ENCODE measurements at places on chromosomes 7 and 10.

GRCh38 chr7:148830897-148831692 lies 53.0 kb downstream of the EZH2 start:
- DNase-seq, result no peak

DNA sequence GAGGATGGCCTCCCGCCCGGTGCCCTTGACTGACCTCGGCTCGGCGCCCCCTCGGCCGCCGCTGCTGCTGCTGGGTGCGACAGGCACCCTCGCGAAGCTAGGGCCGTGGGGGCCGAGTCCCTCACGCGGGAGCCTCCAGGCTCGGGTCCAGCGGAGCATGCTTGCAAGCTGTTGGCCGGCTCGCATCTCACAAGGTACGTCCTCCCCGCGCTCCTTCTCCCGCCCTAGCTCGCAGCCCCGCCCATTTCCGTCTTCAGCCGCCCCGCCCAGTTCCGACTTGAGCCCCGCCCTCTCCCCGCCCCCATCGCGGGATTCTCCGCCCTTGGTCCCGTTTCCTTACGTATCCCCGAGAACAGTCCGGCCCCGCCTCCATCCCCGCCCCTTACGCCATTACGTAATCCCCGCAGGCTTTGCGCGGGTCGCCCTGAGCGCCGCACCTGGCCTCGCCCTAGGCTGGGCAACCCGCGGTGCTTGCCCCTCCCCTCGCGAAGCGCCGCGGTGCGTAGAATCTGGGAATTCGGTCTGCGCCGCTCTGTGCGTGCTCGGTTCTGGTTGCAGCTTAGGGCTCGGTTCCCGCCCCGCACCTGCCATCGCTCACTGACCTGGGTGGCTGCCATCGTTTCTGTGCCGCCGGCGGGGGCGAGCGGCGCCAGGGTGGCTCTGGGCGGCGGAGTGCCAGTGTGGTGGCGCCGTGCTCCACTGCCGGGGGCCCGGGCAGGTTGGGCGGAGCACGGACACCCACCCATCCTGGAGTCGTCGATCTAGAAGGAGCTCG lies at the start of gene ABHD11:
ABHD11 (minus strand) TSS at position 191 of the 775 bp plus-strand sequence; CDS start at position 159, 32 bp downstream.
- peak; percentile 82 for DNase-seq

- DNase-seq, result no peak
Observed at GRCh38 chr7:11486271-11486670, 345.7 kb downstream of the THSD7A start.

DNA sequence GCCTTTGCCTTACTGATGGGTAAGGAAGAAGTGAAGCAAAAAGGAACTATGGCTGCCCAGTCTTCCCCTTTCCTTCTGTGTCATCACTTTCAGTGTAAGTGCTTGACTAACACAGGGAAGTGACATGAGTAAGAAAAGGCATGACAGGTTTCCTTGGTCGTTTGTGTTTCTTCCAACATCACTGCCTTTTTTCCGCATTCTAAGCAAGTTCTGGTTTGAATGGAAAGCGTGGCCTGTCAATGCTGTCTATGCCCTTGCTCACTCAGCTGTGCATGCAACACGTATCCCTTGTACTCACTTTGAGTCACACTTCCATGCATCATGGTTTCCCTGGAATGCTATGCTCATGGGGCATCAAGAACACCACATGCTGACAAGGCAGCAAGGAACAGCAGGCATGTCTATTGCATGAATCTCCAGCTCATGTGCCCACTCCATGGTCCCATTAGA lies 111.8 kb downstream of the OAT start:
- no peak for DNase-seq

GRCh38 chr7:5284304-5285281 lies 1.9 kb downstream of the SLC29A4 start:
- DNase-seq, result no peak

Measured in non-pigmented ciliary epithelial cell (primary cell).